ENCODE measurements at places on chromosomes 5 and 9.

DNA sequence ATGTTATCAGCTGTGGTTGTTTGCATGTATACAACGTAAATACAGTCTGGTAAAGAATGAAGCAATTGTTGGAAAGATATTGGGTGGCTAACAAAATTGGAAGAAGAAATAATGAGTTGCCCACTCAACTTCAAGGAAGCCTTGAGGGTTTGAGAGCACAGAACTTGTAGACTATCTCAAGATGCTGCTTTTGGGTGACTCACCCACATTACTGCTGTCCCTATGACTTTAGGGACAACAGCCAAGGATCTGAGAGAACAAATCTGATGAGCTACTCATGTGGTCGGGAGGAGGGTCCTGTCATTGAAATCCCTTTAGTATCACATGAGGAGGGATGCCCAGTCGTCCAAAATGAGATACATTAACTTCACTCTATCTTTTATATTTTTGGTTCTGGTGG is 261.8 kb downstream of the GAS1 start:
- no peak for DNase-seq

DNA sequence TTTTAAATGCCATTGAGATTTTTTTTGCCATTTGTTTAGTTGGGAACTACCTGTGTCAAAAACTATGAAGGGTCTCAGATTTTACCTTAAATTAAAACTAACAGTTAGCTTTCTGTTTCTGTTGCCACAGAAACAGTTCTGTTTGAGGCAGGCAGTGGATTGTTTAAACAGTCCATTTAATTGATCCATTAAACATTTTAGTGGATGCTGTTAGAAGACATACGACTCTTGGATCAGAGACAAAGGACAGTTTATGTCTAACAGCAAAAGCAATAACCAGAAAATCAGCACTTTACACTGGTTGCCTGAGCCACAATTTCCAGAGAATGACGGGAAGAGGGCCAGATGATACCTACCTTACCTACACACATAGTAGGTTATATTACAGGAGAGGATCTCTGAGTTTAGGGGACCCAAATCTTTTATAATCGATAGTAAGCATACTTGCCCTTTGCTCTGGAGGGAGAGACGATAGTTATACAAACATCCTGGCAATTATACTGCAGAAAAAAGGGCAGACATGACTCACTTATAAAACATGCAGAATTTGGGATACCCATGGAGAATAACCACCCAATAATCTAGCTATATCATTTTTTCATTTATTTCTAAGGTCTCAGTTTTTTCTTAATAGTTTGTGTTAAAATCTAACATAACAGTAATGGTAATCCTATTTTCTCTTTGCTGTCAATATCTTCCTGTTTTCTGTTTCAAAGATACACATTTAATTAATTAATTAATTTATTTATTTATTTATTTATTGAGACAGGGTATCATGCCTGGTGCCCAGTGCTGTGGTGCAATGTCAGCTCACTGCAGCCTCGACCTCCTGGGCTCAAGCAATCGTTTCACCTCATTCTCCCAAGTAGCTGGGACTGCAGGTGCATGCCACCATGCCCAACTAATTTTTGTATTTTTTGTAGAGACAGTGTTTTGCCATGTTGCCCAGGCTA is 136.7 kb upstream of the TNFAIP8 start:
- DNase-seq: no peak

DNA sequence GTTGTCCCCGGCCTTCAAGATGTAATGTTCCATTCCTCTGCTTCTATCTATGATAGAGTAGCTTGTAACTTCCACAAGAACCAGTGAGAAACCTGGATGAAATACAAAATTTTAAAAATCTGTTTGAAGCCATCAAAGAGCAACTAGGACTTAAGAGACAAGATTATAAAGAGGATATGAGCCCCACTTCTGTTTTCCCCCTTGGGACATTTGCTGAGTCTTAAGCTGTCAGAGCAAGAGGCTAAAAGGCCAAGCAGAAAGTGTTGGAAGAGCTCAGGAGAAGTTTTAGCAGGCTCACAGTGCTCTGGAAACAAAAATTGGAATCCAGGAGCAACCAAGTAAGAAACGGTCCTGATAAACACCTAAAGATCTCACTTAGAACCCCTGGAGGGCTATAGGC is 76.1 kb downstream of the ADRB2 start:
- DNase-seq: no peak

DNA sequence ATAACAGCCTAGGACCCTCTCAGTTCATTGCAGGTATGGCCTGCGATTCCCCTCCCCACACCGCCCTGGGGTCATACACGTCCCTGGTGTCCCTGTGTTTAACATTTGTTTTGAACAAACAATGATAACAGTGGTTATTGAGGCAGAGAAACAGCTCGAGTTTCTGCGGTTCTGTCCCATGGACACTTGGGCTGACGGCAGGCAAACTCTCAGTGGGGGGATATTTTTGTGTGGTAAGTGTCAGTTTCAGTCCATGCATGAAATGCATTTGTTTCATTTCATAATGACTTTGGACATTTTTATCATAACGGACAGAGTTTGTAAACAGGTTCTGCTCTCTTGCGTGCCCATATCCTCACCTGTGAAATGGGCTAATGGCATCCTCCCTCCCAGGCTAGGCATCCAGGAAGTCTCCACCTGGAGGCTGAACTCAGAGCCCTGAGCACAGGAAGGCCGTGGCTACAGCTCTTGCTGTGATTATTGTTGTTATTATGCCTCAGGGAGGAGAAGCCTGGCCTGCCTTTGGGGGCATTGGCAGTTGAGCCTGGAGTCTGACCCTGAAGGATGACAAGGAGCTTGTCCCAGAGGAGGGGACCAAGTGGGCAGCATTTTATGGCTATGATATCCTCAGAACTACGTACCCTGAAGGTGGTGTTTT is 190.9 kb downstream of the GADD45G start:
- DNase-seq: no peak

DNA sequence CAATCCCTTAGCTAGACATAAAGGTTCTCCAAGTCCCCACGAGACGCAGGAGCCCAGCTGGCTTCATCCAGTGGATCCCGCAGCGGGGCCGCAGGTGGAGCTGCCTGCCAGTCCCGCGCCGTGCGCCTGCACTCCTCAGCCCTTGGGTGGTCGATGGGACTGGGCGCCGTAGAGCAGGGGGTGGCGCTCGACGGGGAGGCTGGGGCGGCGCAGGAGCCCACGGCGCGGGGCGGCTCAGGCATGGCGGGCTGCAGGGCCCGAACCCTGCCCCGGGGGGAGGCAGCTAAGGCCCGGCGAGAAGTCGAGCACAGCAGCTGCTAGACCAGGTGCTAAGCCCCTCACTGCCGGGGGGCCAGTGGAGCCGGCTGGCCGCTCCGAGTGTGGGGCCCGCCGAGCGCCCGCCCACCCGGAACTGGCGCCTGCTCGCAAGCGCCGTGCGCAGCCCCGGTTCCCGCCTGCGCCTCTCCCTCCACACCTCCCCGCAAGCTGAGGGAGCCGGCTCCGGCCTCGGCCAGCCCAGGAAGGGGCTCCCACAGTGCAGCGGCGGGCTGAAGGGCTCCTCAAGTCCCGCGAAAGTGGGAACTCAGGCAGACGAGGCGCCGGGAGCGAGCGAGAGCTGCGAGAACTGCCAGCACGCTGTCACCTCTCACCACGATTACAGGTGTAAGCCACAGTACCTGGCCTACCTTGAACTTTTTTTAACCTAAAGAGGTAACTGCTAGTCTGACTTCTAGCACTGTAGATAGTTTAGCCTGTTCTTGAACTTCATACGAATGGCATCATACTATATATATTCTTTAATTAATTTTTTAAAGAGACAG is 35.5 kb downstream of the PTGS1 start:
- no peak for DNase-seq

- peak; percentile 68 for DNase-seq
Observed at GRCh38 chr5:56900858-56901578, 8.4 kb upstream of the SETD9 start.

DNA sequence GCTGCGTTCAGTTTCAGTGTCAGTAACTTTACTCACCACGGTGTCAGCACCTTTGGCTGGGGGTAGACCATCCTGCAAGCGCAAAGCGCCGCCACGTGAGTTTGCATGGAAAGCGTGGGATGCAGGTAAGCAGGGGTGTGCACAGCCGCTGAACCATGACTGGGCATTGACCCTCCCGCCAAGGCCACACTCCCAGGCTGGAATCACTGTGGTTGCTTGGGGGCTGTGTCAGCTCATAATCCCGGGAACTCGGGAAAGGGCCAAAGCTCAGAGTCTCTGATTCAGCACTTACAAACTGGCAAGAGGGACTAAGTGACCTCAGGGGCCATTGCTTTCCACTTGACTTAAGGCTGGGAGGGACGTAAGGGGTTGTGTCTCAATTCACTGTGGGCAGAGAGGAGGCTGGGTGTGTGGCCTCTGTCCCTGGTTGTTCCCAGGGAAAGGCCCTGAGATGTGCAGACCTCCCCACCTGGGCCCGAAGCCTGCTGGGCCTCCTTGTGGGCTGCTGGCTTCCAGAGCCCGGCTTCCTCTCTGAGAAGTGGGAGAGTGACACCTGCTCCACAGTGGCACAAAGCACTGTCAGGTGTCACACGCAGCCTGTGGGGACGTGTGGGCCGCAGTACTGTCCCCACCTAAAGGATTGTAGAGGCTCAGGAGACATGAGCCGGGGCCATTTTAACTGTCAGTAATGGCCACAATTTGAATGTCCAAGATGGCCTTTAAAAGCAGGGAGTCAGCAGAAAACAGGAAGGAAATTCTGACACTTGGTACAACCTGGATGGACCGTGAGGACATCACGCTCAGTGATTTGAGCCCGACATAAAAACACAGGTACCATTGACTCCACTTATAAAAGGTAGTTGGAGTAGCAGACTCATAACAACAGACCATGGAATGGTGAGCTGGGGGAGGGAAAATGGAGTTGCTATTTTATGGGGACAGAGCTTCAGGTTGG is 16.7 kb downstream of the ABO start:
- no peak for DNase-seq

- DNase-seq: no peak
Observed at GRCh38 chr9:81613002-81613812, 76.1 kb downstream of the TLE1 start.

DNA sequence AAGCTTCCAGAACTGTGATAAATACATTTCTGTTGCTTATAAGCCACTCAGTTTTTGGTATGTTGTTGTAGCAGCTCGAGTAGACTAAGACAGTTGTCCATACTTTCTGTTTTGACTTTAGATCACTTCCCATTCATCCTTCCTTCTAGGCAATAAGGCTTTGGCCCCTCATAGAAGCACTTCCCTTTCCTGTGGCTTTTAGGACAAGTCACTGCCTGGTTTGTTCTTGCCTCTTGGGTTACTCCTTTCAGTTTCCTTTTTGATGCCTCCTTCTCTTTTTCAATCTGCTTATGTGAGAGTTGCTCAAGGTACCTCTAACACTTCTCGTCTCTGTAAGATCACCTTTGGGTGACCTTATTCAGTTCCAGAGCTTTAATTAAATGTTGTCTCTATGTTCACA is 72.4 kb upstream of the NTRK2 start:
- DNase-seq: no peak

DNA sequence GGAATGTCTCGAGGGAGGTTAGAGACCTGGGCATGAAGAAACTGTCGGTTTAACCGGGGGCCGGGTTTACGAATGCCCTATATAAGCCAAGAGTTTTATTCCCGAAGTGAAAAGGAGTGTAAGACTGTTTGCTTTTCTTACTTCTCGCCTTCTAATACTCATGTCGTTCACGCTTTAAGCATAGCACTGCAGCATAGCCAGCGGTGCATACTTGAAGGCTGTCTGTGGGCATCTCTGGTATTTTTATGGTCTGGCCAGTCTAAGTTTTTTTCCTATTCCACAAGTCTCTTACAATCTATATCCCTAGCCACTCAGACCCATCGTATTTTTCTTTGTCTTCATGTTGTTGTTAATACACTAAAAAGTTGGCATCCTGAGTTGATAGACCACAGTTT is 1.2 kb downstream of the UHRF2 start:
- DNase-seq: no peak

GRCh38 chr5:139684881-139685749 is 37.0 kb downstream of the CXXC5 start:
- no peak for DNase-seq

DNA sequence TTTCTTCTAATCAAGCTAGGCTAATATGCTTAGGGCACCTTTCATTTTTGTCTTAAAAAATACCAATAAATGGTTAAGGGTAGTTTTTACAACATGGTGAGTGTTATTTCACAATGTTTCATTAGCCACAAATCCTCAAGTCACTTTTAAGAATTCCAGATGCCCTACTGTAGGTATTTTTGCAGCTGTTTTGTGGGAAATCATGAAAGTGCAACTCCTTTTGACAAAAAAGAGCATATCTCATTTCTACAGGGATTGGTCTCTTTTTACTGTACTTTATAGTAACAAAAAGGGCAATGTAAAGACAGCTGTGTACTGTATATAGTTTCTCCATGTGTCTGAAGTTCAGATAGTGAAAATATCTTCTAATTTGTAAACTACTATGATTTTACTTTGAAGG is 28.3 kb upstream of the GAS1 start:
- no peak for DNase-seq

GRCh38 chr5:103744159-103744558 is 181.6 kb upstream of the NUDT12 start:
- no peak for DNase-seq

DNA sequence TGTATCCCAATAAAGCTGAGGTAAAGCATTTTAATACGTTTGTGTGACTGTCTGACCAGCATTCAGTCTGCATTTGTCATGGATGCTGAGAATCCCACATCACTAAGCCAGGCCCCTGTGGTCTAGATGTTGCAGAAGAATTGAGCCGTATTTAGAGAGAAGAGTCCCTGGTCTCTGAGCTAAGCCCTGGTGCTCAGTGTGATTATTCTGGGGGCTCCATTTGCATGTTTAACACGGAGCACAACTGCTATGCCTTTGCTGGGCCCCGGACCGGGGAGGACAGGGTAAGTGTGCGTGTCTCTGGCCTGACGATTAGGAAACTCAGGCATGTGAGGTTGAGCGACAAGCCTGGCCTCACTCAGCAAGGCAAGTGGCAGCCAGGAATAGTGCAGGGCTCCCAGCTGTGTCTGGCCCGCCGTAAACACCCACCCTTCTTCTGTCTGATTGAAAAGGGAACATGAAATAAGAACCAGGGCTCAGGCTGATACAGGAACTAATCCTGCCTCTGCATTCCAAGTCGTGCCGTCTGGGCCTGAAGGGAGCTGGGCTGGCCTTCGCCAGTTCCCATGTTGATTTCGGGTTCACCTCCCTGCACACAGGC is 22.3 kb downstream of the FAM78A start:
- no peak for DNase-seq

GRCh38 chr5:110342683-110343082 is 383.8 kb downstream of the TMEM232 start:
- no peak for DNase-seq

DNA sequence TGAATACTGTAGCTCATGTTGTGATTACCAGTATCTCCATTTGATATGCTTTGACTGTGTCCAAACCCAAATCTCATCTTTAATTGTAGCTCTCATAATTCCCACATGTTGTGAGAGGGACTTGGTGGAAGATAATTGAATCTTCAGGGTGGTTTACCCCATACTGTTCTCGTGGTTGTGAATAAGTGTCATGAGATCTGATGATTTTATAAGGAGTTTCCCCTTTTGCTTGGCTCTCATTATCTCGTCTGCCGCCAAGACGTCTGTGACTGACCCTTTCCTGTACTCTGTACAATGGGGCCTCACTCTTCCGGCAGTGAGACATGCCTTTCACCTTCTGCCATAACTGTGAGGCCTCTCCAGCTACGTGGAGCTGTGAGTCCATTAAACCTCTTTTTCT is 59.3 kb downstream of the TRIO start:
- no peak for DNase-seq
